ENCODE measurements at places on chromosomes 3 and 15.

GRCh38 chr3:117750674-117751269, 1041.2 kb downstream of the TUSC7 start:
- no peak for DNase-seq

DNA sequence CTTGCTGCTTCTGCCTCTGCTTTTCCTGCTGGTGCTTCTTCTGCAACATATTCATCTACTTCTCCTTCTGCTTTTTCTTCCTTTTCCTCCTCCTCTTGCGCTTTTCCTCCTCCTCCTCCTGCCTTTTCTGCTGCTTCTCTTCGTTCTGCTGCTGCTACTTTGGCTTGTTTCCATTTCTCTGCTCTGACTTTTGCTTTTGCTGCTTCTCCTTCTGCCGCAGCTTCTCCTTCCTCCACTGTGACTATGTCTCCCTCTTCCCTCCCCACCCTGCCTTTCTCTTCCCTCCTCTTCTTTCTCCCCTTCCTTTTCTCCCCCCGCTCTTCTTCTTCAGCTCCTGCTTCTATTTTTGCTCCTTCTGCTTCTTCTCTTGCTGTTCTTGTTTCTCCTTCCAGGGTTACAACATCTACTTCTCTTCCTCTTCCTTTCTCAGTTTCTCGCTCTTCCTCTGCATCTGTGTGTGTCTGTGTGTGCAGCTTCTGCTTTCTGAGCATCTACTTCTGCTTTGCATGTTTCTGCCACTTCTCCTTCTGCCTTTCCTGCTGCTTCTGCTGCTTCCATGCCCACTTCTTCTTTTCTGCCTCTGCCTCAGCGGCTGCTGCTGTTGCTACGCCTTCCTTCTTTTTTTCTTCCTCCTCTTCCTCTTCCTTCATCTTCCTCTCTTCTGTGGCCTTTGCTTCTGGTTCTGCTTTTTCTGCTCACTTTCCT, 51.4 kb downstream of the FAM43A start:
- no peak for DNase-seq

- no peak for DNase-seq
These were observed 253.1 kb downstream of the CGGBP1 start for GRCh38 chr3:87805670-87806069.

DNA sequence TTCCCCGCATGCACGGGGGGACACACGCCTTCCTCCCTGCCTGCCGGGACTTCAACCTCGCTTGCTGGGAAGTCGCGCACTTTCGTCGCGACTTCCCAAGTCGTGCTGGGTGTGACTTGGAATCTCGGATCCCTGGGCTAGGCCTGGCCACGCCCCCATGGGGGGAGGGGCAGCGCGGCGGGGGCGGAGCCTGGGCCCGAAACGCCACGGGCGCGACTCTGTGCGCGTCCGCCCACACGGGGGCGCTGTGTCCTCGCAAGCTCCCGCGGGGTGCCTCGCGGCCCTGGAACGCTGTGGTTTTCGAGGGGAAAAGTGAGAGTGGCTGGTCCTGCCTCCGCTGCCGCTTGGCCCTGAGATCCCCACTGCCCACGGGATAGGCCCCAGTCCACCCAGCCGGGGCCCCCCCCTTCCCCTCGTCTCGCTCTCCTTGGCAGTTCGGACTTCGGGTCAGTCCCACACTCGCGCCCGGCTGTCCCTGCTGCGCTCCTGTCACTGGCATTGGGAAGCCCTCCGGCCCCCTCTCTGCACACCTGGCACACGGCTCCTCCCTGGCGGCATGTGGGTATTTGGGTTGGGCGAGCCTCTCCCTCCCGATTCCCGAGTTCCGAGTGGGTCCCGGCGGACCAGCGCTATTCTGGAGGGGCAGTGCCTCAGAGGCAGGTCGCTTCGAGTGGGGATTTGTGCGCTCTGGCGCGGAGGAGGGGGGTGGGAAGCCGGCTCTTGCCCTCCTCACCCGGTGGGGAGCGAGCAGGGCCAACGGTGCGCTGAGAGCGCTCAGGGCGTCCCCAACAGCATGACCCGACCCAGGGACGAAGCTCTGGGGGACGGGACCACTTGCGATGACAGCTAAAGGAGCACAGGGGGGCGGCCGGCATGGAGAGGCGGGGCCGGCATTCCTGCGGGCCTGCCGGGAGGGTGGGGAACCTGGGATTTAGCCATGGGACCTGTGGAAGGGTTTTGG, 23.6 kb downstream of the SEC61A1 start:
- no peak for DNase-seq

- no peak for DNase-seq
These were observed 50.4 kb downstream of the DNAH1 start for GRCh38 chr3:52366527-52366926.

- DNase-seq: no peak
These were observed 326.6 kb upstream of the ALCAM start for GRCh38 chr3:105040026-105040622.

GRCh38 chr3:122929188-122930062, 98.1 kb downstream of the SEMA5B start:
- no peak for DNase-seq

- no peak for DNase-seq
These were observed 28.8 kb upstream of the SLC41A3 start for GRCh38 chr3:126112531-126113237.

GRCh38 chr3:188026191-188026968, 127.6 kb upstream of the LPP start:
- DNase-seq: no peak

DNA sequence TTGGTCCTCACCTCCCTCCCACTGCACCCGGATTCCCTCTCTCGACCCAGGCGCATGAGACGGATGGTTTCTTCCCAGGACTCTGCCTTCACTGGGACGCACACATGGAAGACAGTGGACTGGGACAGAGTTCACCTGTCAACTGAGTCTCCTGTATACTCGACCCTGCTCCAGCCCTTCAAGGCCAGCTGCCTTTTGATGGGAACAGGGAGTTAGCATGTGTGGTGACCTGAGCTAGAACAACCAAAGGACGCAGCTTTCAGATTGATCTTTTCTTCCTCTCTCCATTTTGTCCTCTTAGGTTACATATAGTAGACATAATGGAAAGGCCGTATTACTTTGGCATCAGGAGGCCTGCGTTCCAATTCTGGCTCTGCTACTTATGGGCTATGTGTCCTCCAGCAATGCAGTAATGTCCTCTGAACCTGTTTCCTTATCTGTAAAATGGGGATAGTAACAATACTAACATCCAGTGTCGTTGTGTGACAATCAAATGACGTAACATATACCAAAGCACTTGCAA, 94.1 kb downstream of the PEX5L start:
- no peak for DNase-seq

- no peak for DNase-seq
These were observed 19.8 kb downstream of the DGKG start for GRCh38 chr3:186342197-186342596.

DNA sequence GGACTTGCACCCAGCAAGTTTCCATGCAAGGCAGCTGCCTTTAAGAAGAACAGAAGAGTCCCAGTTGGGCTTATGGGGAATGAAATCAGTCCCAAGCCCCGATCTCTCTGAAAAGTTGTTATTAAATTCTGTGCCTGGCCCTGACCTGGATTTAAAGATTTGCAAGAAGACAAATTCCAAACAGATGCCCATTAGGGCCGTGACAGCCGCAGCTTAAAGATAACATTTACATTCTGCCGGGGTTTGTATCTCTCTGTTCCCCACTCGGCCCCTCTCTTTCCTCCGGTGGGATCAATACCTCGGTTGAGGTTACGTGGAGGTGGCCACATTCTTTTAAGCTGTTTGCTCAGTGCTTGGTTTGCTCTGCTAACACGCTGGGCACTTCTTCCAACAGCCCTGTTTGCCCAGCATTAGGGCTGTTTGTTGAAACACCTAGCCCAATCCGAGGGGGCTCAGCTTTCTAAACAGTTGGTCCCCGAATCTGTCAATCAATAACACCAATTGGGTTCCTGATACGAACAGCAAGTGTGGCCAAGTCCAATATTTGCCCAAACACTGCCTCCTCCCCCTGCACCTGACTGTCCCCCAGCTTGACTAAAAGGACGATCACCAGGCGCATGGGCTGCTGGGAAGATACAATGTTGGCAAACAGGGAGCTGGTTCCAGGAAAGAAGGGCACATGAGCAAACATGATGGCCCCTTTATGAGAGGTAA, 108.6 kb downstream of the RPLP1 start:
- no peak for DNase-seq

GRCh38 chr3:114942773-114943172, 204.3 kb downstream of the ZBTB20 start:
- DNase-seq: no peak

DNA sequence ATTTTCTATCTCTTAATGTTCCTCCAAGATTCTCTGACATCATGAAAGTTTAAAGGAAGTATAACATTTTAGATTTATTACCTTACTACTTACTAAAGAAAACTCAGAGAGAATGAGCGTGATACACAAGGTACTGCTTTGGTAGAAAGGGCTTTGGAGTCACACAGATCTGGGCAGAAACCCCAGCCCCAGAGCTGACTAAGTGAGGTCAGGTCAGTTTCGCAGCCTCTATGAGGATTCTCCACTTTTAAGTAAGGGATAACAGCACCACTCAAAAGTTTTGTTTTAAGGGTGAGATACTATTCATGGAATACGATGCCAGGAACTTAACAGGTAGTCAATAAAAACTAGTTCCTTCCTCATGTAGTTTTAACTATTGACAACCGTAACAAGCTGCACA, 76.1 kb downstream of the CLDN11 start:
- no peak for DNase-seq

DNA sequence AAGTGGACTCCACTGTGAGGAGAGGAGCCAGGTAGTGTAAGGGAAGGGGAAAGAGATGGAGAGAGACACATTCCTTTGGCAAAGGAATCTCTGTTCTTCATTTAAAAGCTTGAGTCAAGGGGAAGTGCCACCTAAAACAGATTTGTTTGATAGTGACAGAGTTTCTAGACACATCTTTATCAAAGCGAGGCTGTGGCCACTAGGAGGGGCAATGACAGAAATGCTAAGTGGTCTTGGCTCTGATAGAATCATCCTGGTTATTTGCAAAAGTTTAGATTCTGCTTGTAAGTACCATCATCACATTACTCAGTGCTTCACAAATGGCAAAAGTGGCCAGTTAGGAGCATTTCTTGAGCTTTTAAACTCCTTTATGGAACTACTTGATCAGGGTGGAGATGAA, 261.4 kb downstream of the CNTN3 start:
- DNase-seq: no peak

- DNase-seq: no peak
These were observed 320.2 kb downstream of the CHST2 start for GRCh38 chr3:143439817-143440216.

DNA sequence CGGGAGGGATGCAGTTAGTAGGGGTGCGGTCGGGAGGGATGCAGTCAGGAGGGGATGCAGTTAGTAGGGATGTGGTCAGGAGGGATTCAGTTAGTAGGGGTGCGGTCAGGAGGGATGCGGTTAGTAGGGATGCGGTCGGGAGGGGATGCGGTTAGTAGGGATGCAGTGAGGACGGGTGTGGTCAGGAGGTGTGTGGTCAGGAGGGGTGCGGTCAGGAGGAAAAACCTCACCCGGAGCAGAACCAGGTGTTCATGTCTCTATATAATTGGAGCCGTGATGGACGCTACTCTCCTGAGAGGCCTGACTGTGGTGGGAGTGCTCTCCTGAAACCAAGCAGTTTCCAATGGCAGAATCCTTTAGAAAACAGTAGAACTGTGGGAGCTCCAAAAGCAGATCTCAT, 95.8 kb downstream of the BDH1 start:
- no peak for DNase-seq

GRCh38 chr3:60801307-60801706, 449.9 kb downstream of the FHIT start:
- no peak for DNase-seq

GRCh38 chr3:71441925-71442651, 141.4 kb downstream of the FOXP1 start:
- DNase-seq: no peak

DNA sequence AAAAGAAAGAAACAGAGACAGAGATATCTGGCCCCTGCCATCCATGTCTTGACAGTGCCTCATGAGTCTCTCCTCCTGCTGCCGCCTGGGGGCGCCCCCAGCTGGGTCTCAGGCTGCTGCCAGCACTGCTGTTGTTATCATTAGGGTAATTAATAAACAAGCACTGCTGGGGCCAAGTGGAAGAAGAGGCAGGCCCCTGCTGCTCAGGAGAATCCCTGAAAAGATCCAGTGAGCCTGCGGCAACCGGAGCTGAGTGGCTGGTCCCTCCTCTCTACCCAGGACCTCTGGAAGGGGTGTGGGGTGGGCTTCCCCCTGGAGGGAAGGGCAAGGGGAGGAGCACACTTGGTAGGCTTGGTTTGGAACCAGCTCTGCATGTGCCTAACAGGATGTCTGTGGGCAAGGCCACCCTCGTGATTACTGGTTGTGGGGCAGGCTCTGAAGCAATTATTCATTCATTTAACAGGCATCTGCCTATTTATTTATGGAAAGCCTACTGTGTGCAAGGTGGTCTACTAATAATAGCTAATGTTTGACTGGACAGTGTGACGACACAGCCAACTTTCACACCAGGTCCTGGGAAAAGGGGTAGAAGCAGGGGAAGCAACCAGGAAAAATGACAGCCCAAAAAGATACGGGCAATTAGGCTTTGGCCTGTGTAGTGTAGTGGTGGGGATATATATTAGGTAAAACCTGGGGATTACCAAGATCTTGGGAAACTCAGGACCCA, 1.2 kb upstream of the TYRO3 start:
- peak; percentile 52 for DNase-seq

DNA sequence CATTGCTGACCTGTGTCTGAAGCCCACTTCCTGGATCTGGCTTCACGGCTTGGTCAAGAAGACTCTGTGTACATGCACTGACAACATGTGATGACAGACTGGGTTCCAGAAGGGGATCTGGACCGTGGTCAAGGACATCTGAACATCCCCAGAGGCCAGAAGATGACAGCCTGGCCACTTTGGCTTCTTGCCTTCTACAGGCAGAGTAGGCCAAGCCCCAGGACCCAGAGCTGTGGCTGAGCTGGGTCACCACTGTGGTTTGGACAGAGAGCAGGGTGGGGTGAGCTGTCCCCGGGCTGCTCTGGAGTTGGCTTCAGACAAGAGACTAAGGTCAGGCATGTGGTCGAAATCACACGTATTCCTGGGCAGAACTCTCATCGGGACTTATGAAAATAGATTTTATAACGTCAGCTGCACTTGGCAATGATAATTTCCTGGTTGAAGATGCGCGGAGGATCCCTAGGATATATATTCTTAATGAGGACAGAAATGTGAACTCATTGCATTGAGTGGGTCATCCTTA, 114.1 kb upstream of the FRMD4B start:
- DNase-seq: no peak

GRCh38 chr3:156250550-156250949, 130.2 kb downstream of the KCNAB1 start:
- DNase-seq: no peak

- DNase-seq: no peak
These were observed 36.2 kb downstream of the PFN2 start for GRCh38 chr3:149934524-149934923.

DNA sequence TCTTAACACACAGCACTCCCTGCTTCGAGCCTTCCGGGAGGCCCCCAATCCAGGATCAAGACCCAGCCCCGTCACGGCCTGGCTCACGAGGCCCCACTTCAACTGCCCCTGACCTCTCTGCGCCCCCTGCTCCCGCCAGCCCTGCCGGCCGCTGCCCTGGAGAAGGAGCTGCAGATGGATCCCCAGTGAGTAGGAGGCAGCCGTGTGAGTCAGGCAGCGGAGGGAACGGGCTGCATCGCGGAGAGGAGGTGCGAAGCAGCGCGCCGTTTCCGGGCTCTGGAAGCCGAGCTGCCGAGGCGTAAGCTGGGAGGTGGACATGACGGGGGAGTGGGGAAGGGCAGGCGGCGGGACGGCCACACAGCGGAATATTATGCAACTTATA, 133.4 kb downstream of the TPRA1 start:
- peak; percentile 15 for DNase-seq

GRCh38 chr3:69033470-69033869, 18.7 kb downstream of the TMF1 start:
- peak; percentile 72 for DNase-seq
